ENCODE measurements at places on chromosomes 4 and X.

GRCh38 chr4:27007507-27007906, 146.9 kb downstream of the STIM2 start:
- no peak for DNase-seq

- no peak for DNase-seq
Measured at GRCh38 chr4:27414887-27415731, 554.5 kb downstream of the STIM2 start.

GRCh38 chrX:28391528-28391927, 195.7 kb upstream of the IL1RAPL1 start:
- DNase-seq: no peak

DNA sequence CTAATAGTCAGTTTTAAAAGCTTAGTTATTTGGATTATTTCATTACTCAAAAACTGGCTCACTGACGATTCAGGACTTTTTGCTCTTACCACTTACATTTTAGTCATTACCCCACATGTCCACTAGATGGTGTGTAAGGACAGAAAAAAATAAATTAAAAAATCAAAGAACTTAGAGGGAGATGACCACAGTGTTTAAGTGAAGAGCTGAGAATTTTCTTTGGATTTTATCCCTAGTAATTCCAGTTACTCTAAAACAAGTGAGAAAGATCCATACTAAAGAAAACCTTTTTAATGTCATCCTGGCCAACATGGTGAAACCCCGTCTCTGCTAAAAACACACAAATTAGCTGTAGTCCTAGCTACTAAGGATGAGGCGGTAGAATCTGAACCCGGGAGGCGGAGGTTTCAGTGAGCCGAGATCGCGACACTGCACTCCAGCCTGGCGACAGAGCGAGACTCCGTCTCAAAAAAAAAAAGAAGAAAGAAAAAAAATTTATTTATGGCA, 26.4 kb upstream of the TMPRSS11B start:
- DNase-seq: no peak

DNA sequence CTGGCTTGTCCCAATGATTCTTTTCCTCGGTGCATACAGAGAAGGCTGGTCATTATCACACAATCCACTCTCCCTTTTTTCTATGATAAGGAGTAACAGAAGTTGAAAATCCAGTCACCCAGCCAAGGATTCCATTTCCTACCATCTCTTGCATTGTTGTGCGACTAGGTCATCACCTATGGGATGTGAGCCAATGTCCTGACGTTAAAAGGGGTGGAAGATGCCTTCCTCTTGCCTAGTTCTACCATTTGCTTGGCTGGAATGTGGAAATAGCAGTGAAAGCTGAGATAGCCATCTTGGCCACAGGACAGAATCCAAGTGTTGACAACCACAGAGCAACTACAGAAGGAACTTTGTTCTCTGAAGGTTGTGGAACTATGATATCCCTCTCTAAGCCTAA, 132.2 kb upstream of the KIT start:
- no peak for DNase-seq

- DNase-seq: no peak
Measured at GRCh38 chrX:63738696-63739095, 46.3 kb downstream of the ARHGEF9 start.

GRCh38 chr4:188452097-188452496, 312.9 kb downstream of the TRIML1 start:
- DNase-seq: no peak

DNA sequence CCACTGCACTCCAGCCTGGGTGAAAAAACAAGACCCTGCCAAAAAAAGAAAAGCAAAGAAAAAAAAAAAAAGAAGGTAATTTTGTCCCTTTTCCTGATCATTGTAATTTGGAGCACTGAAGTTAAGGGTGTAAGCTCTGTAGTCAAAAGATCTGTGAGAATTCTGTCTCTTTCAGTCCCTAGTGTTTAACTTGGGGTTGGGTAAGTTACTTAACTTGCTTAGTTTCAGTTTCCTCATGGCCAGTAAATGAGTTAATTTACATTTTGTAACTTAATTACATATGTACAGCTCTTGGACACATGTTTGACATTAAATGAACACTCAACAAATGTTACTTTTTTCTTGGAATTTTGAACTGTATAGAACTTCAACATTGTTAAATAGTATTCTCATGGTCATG, 10.9 kb upstream of the UBE2K start:
- no peak for DNase-seq

DNA sequence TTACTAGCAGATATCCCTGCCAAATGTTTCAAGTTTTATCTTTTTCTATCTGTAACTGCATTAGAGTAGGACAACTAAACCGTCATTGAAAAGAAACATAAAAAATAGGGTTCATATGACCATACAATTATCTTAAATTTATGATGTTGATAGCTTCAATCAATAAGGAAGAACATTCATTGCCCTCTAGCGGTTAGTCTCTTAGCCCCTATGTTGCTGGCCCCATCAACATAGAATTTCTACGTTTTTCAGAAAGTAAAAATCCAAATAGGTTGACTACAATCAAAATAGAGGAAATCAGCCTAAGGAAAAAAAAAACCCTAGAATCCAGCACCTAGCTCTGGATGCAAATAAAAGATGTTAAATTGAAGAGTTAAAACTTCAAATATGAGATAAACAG, 225.1 kb upstream of the ITM2A start:
- no peak for DNase-seq

GRCh38 chr4:76995776-76996175, 46.2 kb downstream of the SEPTIN11 start:
- DNase-seq: no peak

DNA sequence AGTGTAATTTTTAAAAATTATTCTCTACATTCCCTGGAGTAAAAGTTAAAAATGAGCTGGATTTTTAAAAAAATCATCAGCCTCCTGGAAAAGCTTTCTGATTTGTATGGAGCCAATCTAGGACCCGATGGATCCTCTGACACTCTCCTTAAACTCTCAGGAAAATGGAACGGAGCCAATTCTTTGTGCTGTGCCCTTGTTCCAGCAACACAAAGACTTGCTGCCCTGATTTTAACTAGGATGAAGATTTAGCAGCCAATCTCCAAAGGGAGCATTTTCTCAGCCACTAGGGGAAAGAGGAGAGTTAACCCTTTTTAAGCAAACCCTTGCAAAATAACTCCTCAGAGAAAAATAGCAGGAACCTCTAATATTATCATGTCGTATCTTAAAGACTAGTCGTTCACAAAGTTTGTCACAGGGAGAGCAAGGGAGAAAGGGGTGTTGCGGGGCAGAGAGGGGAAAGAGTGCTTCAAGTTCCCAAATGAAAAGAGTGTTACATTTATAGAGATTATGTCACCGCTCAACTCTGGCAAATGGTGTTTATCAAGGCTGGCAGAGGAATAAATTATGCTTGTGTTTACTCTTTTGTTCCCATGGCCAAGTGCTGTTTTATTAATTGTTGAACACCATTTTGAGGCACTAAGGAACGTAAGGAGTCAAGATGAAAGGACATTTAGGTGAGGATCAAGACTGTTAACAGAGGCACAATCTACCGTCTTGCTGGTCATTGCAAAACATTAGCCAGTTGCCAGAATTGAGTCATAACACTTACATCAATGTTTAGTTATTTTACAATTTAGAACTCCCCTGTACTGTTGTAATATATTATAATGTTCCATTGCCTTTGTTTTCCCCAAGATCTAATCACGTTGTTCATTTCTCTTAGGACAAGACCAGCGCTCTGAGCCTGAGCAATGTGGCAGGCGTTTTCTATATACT, 250.7 kb downstream of the THOC2 start:
- no peak for DNase-seq

- no peak for DNase-seq
Measured at GRCh38 chr4:157763490-157763889, 409.3 kb downstream of the GASK1B start.

Measured in stimulated activated CD8-positive, alpha-beta memory T cell treated with anti-CD3 and anti-CD28 coated beads, Interleukin-4, amount 100 ng/mL, for 48 hours (primary cell).